ENCODE measurements at places on chromosomes 4 and X.

- H3K4me3 ChIP-seq, result no peak overlapping the region
- no peaks in the 10 kb centered on the region for H3K27me3 ChIP-seq
- DNase-seq, result no peak
These were observed 295.3 kb upstream of the CTSO start for GRCh38 chr4:156248917-156249316.

DNA sequence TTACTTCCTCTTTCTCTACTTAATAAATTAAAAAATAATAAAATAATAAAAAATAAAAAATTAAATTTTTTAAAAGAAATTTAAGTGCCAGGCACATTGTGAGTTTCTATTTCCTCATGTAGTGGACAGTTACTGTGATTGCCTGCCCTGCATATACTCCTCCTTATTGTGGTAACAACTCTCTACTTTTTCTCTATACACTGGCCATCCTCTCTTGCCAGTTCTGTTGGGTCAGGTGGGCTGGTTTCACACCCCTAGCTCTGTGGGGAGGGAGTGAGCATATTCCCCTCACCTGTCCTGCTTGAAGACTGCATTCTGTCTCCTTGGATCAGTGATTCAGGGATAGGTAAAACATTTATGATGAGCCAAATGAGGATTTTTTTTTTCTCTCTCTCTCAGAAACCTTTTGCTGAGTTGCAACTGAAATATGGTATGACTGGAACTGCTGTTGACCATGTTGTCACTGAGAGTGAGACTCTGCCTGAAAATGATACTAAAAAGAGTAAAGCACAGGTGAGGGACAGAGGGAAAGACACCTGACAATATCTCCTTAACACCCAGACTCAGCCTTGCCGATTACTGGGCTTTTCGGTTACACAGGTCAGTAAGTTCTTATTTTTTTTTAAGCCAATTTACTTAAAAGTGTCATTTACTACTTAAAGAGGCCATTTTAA lies 37.2 kb downstream of the CXXC4 start:
- no peak overlapping the region for H3K27ac ChIP-seq
- H3K4me3 ChIP-seq, result no peak overlapping the region
- H3K4me1 ChIP-seq, result no peaks in the 10 kb centered on the region
- no peak for DNase-seq
- no peaks in the 10 kb centered on the region for H3K27me3 ChIP-seq

GRCh38 chr4:55356991-55357461 lies 11.0 kb downstream of the SRD5A3 start:
- no peak overlapping the region for H3K4me3 ChIP-seq
- DNase-seq, result no peak
- H3K27me3 ChIP-seq, result no peaks in the 10 kb centered on the region
- no peaks in the 10 kb centered on the region for H3K4me1 ChIP-seq
- H3K36me3 ChIP-seq, result no peaks in the 10 kb centered on the region

GRCh38 chrX:4547213-4547836 lies 833.9 kb upstream of the PRKX start:
- no peaks in the 10 kb centered on the region for H3K4me1 ChIP-seq
- H3K36me3 ChIP-seq, result no peaks in the 10 kb centered on the region
- DNase-seq, result peak; percentile 62
- no peaks in the 10 kb centered on the region for H3K27me3 ChIP-seq

- no peaks in the 10 kb centered on the region for H3K36me3 ChIP-seq
- no peaks in the 10 kb centered on the region for H3K27me3 ChIP-seq
- DNase-seq, result no peak
- H3K4me1 ChIP-seq, result no peaks in the 10 kb centered on the region
These were observed 639.0 kb downstream of the CENPC start for GRCh38 chr4:66906314-66906713.

DNA sequence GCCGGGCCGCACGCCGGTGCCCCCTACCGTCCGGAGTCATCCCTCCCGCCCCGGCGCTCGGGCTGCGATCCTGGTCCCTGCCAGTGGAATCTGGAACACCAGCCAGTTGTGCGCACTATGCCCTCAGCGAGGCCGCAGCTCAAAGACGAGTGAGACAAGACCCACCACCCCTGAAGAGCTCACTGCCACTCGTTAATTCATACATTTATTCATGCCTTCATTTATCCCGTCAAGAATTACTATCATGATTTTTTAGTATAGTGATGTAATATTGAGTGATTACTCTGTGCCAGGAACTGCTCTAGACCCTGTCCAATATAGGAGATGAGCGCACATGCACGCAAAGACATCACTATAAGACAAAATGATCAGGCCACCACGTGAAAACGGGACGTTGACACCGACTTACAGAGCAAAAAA lies 247 bp upstream of the PPA2 start:
- peak; percentile 90 for DNase-seq
- H3K27ac ChIP-seq, result peak overlapping the region; percentile 95
- no peaks in the 10 kb centered on the region for H3K27me3 ChIP-seq
- no peaks in the 10 kb centered on the region for H3K36me3 ChIP-seq

DNA sequence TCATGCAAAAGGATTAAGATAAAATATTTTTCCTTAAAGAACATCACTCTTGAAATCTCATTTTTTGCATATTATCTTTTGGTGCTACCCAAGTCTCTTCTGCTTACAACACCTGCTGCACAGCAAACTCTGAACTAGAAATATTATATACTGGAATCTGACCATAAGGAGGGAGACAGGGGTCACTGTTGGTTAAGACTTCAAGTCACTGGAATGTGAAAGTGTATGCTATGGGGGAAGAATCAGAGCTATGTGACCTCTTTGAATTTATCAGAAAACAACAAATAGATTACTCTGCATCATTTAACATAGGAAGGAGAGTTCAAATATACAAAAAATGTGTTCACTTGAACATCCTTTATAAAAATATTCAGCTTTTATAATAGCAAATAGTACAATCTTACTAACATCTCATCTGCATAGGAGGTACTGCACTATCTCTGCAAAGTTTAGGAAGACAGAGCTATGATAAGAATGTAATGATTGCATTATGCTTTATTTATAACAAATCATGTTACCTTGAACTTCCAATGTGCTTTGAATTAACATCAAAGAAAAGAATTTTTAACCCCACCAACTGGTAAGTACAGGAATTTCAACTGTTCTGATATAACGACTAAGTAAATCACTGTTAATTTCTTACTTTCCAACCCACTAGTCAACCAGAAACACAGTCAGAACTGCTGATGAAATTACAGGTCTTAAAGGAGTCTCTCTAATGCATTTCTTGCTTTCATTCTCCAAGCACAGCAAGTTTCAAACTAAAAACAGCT lies 69.8 kb downstream of the ZNF827 start:
- H3K27ac ChIP-seq, result no peak overlapping the region
- no peaks in the 10 kb centered on the region for H3K4me1 ChIP-seq
- no peak overlapping the region for H3K4me3 ChIP-seq
- H3K36me3 ChIP-seq, result no peaks in the 10 kb centered on the region

DNA sequence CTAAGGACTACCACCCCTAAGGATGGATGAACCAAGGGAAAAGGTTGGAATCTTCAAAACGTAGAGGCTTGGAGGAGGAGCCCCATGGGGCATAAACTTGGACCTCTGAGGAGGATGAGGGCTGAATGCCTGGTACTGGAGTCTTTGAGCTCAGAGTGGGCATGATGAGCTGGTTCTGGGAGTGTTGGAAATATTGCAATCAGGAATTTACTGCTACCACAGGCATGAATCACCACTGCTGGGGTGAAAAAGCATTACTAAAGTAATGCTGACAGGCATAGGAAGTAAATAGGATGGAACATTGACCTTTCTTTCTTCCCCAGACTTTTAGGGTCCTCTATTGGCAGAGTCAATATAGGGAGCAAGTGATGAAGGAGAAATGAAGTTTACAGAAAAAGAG lies 105.8 kb upstream of the RPS6KA3 start:
- no peaks in the 10 kb centered on the region for H3K4me1 ChIP-seq
- no peak for DNase-seq

DNA sequence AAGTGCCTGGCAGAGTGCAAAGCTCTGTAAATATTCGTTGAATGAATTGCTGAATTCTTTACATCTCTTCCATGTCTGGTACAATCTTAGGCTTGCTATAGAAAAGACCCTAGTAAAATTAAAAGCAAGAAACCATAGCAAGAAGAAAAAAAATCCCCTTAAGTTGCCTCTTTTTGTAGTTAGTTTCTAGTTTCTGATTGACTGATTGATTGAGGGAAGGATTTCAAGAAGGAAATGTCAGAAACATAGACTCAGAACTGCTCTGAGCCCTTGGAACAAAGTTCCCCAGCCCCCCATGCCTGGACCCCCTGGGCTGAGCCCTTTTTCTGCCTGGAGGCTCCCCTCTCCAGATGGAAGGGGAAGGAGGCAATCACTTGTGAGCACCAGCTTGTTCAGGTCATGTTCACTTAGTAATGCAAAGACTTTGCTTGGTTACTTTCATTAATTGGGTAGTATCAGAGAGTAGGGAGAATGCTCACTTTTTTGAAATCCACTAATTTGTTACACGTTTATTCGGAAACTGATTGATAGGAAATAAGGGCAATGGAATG lies 35.6 kb downstream of the DAPP1 start:
- H3K4me3 ChIP-seq, result no peak overlapping the region
- H3K4me1 ChIP-seq, result no peaks in the 10 kb centered on the region
- no peak overlapping the region for H3K27ac ChIP-seq
- DNase-seq, result no peak

GRCh38 chr4:79652232-79652631 lies 244.2 kb upstream of the GK2 start:
- DNase-seq, result no peak
- no peak overlapping the region for H3K27ac ChIP-seq
- H3K4me3 ChIP-seq, result no peak overlapping the region
- H3K27me3 ChIP-seq, result no peaks in the 10 kb centered on the region
